ENCODE measurements at places on chromosomes 5 and 9.
A peak's percentile ranks its signal among the peaks of the same experiment; 100 is the strongest.

- DNase-seq, result no peak
Observed at GRCh38 chr5:170363671-170364070, 25.5 kb downstream of the KCNMB1 start.

GRCh38 chr9:99071313-99072039 lies 33.4 kb upstream of the TGFBR1 start:
- DNase-seq, result no peak

DNA sequence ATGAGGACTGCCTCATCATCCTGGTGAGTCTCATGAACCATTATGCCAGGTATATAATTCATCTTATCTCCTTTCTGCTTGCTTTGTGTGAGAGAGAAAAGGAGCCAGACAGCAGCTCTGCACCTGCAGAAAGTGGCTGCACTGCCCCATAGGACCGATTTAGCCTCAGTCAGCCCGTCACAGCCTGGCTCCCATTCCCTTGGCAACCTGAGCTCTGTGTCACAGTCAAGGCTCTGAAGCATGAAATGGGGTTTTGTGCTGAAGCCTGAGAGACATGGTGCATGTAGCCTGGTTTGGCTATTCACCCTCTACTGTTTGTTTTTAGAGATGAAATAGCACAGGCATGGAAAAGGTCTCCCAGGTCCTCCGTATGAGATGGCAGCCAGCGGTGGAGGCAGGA lies 198.3 kb downstream of the KCTD16 start:
- no peak for DNase-seq

GRCh38 chr5:66553368-66553912 lies 42.8 kb upstream of the MAST4 start:
- no peak for DNase-seq

- no peak for DNase-seq
Observed at GRCh38 chr5:136197462-136198142, 4.6 kb upstream of the SMIM32 start.

DNA sequence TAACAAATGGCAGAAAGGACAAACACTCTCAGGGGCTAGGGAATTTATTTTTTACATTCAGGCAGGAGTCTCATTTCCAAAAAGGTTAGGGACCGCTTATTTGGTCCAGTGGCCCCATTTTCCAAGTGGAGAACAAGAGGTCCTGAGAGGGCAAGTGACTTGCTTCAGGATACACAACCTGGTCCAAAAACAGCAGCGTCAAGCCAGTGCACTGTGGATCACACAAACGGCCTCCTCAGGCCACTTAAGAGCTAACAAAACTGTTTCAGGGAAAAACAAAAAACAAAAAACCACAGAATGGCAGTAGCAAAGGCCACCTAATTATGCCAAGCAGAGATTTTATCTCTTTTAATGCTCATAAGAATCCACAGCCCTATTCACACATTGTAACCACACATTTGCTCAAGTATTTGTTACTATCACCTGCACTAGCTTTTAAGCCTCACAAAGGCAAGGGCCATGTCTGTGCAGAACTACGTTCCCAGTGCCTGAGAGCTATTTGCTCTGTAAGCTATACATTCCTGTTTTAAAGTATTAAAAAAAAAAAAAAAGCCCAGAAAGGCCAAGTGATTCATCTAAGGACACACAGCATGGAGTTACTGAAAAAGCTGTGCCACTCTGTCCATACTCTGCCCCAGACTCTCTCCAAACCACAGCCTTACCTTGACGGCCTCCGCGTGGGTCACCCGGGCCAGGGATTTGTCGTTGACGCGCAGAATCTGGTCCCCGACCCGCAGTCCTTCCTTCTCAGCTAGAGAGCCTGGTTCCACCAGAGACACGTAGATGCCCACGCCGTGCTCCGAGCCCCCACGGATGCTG lies 1.5 kb downstream of the WHRN start:
- no peak for DNase-seq

- DNase-seq, result no peak
Observed at GRCh38 chr5:168992016-168992415, 308.9 kb downstream of the SLIT3 start.

DNA sequence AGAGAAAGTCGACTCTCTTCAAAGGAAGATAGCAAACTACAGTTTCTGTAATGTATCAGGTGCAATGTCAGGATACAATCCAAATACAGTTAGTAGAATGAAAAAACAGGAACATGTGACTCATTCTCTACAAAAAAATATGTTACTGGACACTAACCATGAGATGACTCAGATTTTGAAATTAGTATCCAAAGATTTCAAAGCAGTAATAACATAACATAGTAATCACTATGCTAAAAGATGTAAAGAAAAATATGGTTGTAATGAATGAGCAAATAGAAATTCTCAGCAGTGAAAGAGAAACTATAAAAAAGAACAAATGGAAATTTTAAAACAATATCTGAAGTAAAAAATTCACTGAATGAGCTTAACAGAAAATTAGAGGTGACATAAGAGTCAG lies 42.3 kb downstream of the SHOC1 start:
- no peak for DNase-seq

- no peak for DNase-seq
Observed at GRCh38 chr5:145495741-145496140, 339.4 kb downstream of the PRELID2 start.

GRCh38 chr5:1498623-1499416 lies 24.9 kb downstream of the LPCAT1 start:
- no peak for DNase-seq

DNA sequence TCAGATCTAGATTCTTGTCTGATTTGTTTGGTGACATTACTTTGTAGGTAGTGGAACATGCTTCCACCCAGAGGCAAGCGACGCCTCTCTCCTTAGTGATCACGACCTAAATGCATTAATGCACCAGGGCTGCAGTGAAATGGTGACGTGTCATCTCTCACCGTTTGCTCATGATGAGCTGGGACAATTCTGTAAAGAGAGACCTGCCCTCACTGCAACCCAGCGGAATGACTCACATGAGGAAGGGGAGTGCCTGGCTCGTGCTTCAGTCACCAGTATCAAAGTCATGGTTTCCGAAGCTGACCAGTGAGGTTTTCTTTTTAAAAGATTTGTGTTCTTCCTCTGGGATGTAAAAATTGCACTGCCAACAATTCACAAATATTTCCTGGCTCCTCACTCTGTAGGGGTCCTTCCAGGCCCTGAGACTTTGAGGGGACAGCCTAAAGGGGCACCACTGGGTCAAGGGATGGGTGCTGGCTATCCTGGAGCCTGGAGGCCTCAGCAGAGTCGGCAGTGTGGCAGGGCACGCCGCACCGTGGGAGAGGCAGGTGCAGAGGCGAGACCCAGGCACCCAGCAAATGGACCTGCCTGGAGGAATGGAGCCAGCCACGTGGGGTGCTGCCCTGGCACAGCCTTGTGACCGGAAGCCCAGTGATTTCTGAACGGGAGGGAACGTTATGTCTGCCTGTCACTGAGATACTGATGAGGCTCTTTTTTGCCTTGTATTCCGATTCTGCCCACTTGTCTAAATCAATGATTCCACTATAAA lies 17.3 kb downstream of the QSOX2 start:
- no peak for DNase-seq

GRCh38 chr5:36056422-36056821 lies 10.3 kb downstream of the UGT3A2 start:
- DNase-seq, result no peak

- DNase-seq, result no peak
Observed at GRCh38 chr9:18545636-18546360, 71.8 kb downstream of the ADAMTSL1 start.

GRCh38 chr9:33782395-33783152 lies 12.8 kb upstream of the PRSS3 start:
- DNase-seq, result no peak

GRCh38 chr5:118598311-118598710 lies 390.0 kb downstream of the DTWD2 start:
- DNase-seq, result no peak

DNA sequence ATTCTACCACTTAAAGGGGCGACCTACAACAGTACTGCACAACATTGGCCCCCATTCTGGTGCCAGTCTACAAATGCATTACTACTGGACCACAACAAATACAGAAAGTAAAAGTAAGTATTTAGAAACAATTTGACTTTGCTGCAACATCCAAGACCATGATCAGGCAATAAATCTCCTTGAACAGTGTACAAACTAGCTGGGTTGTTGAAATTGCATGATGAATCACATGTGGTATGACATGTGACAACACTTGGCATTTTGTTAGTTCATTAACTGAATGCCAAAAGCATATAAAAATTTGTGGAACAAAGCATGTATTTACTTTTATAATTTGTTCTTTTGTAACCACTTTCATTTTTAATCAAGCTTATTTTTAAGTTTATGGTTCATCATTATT lies 270.5 kb downstream of the NFIB start:
- no peak for DNase-seq

DNA sequence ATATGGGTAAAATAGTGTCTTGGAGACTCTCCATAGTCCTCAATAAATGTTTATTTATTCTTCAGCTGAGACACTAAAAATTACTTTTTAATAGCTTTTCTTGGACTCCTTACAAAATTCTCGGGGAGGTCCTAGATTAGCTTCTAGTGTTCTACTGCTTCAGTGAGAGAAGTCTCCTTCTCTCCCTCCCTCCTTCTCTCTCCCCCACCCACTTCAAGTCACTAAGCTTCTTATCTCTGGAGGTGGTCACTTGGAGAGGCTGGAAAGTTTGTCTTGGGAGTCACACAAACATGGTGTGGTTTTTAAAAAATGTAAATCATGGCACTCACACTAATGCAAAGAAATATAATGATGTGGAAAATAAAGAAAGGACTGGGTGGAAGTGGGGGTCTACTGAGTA lies 64.1 kb downstream of the SEMA6A start:
- no peak for DNase-seq

- DNase-seq, result no peak
Observed at GRCh38 chr9:108551030-108551841, 304.6 kb downstream of the ACTL7B start.

- no peak for DNase-seq
Observed at GRCh38 chr9:131611586-131612315, 66.4 kb downstream of the PRRT1B start.

DNA sequence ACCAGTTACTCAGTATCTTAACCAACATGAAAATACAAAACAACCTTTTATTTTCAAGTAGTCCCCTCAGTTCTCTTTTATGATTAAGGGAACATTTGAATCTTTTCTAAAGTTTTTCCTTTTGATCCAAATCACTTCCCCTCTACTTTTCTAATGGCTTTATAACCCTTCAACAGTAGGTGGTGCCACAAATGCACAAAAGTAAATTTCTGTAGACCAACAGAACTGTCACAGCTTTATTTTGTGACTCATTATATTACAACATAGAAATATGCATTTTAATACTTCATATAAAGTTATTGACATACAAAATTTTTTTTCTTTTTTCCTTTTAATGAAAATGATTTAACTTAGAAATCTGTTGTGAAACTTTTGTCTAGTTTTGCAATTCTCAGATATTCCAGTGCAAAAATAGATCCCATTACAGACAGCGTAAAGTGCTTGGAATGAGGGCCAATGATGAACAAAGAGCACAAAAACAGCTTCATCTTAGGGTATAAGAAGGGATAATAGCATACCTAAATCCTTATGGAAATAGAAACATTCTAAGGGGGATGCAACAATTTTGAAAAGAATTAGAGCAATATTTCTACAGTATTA lies 17.0 kb downstream of the NIPSNAP3B start:
- DNase-seq, result no peak

DNA sequence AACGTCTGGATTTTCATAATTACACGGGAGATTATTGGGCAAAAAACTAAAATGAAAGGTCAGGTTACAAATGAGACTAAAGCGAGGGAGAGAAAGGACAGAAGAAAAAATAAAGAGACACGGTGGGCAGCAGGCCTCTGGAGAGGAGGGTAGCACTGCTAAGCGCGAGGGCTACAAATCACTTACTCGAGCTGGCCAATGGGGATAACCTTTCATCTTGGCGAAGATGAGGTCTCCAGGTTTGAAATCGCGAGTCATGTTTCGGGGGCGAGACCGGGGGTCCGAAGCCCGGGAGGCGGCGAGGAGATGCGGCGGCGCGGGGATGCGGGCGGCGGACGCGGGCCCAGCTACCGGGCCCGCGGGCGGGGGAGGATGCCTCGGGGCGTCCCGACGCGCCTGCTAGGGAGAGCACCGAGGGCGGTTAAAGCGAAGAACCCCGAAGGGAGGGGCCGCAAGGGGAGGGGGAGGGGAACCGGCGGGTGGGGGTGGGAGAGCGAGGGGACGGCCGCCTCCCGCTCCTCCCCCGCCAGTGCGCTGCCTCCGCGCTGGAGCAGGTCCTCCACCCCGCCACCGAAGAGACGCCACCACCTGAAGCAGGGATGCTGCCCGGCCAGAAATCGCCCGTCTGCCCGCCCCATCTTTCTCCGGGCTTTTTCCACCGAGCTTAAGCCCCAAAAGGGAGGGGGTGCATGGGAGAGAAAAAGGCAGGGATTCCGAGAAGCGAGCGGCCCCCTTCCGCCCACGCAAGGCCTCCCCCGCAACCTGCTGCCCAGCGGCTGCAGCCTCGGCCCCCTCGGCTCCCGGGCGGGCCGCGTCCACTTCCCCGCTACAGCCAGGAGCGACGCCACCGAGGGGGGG lies 610 bp downstream of the PSIP1 start:
- peak; percentile 65 for DNase-seq

DNA sequence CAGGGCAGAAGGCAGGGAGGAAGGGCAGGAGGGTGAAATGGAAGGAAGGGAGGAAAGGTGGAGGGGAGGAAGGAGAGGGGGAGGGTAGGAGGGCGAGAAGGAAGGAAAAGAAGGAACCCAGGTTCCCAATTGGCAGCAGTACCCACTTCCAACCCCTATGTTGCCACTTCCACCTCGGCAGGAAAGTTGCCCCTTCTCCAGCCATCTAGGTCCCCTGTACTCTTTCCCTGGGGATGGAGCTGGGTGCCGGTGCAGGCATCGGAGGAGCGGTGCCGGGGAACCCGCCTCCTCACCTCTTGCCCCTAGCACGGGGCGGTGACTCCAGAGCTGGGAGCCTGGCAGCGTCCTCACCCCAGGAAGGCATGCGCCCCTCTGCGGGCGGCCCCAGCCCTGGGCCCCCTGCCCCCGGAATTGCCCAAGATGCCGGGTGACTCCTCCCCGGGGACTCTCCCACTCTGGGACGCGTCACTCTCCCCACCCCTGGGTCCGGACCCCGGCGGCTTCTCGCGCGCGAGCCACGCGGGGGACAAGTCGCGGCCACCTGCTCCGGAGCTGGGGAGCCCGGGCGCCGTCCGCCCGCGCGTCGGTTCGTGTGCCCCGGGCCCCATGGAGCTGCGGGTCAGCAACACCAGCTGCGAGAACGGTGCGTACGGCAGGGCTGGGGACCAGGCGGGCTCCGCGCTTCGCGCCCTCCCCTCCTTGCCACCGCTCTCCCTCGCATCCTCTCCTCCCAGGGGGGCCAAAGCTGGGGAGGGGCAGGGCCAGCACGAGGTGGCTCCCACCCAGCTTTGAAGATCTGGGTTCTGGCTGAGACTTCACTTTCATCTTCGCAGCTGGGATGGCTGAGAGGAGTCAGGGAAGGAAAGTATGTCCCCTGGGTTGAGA lies at the start of gene NIPAL4:
NIPAL4 (plus strand) TSS at position 499 of the 885 bp plus-strand sequence; CDS start at position 607, 108 bp downstream.
- peak; percentile 31 for DNase-seq

GRCh38 chr9:105178076-105178475 lies 66.4 kb upstream of the SLC44A1 start:
- DNase-seq, result no peak

GRCh38 chr5:145699846-145700245 lies 135.3 kb downstream of the PRELID2 start:
- DNase-seq, result no peak

- DNase-seq, result no peak
Observed at GRCh38 chr5:77744116-77744515, 32.0 kb downstream of the TBCA start.
